G401 (cell line): ENCODE measurements at places on chromosomes 5 and 9. TPM values are rescaled to one million over a fixed set of nuclear protein-coding genes. Genes with fewer than 3 reads are reported as not detected.

GRCh38 chr9:88230612-88231011 is 92.3 kb upstream of the SPATA31C2 start:
- no peak for DNase-seq

The HAPLN1 gene
- 0.47 TPM in 1 of 2 replicates, not detected in the other for total RNA-seq

DNA sequence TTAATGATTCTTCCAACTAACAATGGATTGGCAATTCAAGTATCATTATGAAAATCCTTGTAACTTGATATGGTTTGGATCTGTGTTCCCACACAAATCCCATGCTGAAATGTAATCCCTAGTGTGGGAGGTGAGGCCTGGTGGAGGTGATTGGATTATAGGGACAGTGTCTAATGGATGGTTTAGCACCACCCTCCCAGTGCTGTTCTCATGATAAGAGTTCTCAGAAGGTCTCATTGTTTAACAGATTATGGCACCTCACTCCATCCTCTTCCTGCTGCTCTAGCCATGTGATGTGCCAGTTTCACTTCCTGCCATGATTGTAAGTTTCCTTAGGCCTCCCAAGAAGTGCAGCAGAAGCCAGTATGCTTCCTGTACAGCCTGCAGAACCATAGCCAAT is 1116.2 kb upstream of the EDIL3 start:
- no peak for DNase-seq

DNA sequence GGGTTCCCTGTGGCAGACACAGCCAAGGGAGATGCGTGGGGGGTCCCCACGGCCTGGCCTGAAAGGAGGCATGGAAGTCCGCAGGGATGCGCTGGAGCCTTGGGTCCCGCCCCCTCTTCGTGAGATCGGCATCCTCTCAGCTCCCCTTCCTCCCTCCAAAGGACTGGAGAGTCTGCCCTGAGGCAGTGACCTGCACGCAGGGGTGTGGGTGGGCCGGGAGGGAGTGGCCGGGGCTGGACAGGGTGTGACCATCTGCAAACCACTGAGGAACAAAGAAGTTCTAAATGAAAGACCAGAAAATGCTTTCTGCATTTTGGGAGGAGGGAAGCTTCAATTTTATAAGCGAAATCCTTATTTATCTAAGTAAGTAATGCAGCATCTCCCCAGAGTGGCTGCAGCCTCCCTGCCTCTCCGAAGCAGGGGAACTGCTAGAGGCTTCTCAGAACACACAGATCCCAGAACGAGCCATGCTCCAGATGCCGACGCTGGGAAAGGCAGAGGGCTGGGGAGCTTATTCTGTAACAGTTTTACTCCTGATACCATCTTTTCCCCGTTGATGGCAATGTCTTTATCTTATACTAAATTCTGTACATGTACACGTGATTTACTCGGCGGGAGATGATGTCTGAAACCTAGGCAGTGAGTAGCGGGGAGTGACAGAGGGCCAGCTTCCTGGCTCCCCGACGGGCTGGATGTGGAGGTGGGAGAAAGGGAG is 221.7 kb downstream of the FANCC start:
- DNase-seq = no peak

GRCh38 chr9:119009249-119009648 is 360.0 kb downstream of the BRINP1 start:
- peak; percentile 96 for DNase-seq

- no peak for DNase-seq
Measured at GRCh38 chr9:134778156-134778555, 102.5 kb upstream of the FCN2 start.
